Activated naive CD4-positive, alpha-beta T cell treated with anti-CD3 and anti-CD28 coated beads, Interleukin-2, amount 10 ng/mL, durations not matched to agents 7 days and 5 days (primary cell): ENCODE measurements at places on chromosomes 12 and 14.

DNA sequence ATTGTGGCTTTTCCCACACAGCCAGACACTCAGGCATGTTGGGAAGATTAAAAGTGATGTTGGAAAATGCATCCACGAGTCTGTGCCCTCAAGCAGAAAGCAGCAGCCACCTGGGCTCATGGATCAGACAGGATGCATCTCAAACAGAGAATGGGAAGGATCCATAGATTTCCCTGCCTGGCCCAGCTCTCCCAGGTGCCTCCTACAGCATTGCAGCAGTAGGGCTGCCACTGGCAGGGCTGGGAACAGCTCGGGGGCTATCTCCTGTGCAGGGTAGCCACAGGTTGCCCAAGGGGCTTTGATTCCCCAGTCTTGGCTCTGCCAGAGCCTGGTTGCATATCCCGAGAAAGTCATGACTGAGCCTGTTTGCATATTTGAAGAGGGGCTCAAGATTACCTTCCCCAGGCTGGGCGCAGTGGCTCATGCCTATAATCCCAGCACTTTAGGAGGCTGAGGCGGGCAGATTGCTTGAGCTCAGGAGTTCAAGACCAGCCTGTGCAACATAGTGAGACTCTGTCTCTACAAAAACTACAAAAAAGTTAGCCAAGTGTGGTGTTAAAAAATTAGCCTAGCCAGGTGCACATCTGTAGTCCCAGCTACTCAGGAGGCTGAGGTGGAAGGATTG lies 19.5 kb downstream of the C14orf132 start:
- H3K27ac ChIP-seq, result no peak overlapping the region
- no peaks in the 10 kb centered on the region for H3K4me1 ChIP-seq
- H3K36me3 ChIP-seq, result no peaks in the 10 kb centered on the region
- peaks cover 4% of the 10 kb centered on the region for H3K27me3 ChIP-seq
- no peak for DNase-seq

- peak overlapping the region; percentile 95 for H3K27ac ChIP-seq
- peak overlapping the region; percentile 62 for H3K4me3 ChIP-seq
- no peaks in the 10 kb centered on the region for H3K27me3 ChIP-seq
- DNase-seq, result peak; percentile 80
- H3K36me3 ChIP-seq, result peaks cover 24% of the 10 kb centered on the region
These were observed 30.6 kb upstream of the RPLP0 start for GRCh38 chr12:120231316-120232011.

- H3K27me3 ChIP-seq, result no peaks in the 10 kb centered on the region
- DNase-seq, result no peak
- no peak overlapping the region for H3K4me3 ChIP-seq
These were observed 319.7 kb upstream of the NAV3 start for GRCh38 chr12:77510985-77511384.

GRCh38 chr12:62914443-62915203 lies 20.3 kb downstream of the PPM1H start:
- no peaks in the 10 kb centered on the region for H3K36me3 ChIP-seq
- DNase-seq, result no peak
